ENCODE measurements at places on chromosomes 12 and 14.

DNA sequence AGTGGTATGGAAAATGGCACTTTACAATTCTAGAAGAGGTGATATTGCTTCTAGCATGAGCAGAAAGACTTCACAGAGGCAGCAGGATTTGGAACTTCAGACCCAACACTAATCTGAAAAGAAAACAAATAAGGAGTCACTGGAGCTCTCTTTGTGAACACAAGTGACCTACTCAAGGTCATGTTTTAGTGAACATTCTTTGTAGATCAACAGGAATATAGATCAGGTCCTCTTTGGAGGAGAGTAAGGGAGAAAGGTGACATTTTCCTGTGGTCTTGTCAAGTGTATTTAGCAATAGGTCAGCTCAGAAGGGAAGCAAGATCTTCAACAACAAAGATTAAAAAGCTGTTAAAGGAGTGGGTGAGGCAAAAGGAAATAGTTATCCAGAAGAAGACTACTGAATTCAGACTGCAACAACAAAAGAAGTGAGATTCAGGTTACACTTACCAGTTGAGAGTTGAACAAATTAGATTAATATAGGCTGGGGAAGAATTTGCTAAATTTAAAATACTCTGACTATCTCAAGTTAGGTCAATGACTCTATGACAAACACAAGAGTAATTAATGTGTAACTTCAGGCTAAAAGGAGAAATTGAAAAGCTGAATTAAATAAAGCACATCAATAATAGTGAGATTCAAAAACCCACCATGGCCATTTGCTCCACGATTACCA is 528.2 kb downstream of the RPS29 start:
- no peak for DNase-seq

DNA sequence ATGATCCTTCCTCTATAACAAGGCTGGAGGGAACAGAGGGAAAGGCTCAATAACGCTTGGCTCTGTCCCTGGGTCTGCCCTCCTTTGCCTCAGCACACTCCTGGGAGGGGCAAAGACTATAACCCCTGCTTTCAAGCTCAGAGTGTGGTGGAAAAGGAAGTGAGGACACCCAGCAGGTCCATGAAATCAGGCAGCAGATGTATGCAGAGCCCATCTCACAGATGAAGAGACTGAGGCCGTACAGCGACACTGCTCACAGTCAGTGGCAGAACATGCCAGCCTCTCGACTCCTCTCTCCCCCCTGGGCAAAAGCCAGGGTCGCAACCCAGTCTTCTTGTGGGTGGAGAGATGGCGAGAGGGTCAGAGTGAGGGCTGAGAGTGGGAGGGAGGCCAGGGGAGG is 39.8 kb downstream of the SLC6A12 start:
- no peak for DNase-seq

GRCh38 chr14:51327376-51327775 is 87.3 kb downstream of the TMX1 start:
- DNase-seq: peak; percentile 29

- DNase-seq: no peak
Observed at GRCh38 chr12:78732481-78732880, 132.1 kb upstream of the SYT1 start.

DNA sequence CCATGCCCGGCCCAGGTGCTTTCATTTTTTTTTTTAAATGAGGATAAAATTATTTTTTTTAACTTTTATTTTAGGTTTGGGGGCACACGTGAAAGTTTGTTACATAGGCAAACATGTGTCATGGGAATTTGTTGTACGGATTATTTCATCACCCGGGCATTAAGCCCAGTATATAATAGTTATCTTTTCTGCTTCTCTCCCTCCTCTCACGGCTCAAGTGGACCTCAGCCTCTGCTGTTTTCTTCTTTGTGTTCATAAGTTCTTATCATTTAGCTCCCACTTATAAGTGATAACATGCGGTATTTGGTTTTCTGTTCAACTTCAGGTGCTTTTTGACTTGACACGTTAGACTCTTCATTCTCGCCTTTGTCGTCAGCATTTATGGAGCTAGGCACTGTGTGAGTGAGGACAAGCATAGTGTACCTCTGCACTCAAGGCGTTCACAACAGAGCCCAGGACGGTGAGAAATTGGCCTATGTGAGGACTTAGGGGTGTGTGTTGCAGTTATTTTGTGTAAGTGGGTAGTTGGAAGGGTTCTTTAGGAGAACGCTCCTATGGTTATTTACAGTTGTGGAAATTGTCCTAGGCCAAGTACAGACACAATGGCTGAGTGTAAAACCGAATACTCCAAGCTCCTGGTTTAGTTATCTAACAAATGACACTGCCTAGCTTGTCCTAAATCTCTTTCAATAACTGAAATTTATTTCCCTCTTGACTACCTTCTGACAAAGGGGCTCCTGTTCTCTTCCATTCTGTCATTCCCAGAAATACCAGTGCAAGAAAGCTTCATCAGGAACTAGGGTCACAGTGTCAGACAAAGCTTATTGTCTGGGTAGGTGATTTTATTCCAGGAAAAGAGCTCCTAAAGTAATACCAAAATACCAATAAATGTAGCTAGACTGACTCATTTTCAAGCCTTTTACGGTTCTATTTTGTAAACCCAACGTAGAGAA is 200.5 kb upstream of the PRICKLE1 start:
- DNase-seq: no peak

DNA sequence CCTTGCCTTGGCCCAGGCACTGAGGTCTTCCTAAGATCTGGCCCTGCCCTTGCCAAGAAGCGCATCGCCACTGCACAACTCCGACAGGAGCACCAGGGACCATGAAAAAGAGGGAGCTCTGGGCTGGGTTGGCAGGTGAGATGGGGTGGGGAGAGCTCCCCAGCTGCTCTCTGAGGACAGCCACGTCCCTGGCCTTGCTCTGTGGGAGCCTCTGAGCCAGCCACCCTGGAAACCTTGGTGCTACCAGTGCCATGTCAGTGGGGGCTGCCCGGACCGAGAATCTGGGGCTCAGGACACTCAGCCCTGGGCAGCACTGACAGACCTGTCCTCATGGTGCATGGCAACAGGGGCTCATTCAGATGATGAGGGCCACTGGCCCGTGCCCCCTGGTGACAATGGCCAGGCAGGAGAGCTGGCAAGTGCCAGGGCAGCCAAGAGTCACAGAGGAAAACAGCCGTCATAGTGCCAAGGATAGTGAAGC is 134.8 kb downstream of the ZFP36L1 start:
- no peak for DNase-seq

DNA sequence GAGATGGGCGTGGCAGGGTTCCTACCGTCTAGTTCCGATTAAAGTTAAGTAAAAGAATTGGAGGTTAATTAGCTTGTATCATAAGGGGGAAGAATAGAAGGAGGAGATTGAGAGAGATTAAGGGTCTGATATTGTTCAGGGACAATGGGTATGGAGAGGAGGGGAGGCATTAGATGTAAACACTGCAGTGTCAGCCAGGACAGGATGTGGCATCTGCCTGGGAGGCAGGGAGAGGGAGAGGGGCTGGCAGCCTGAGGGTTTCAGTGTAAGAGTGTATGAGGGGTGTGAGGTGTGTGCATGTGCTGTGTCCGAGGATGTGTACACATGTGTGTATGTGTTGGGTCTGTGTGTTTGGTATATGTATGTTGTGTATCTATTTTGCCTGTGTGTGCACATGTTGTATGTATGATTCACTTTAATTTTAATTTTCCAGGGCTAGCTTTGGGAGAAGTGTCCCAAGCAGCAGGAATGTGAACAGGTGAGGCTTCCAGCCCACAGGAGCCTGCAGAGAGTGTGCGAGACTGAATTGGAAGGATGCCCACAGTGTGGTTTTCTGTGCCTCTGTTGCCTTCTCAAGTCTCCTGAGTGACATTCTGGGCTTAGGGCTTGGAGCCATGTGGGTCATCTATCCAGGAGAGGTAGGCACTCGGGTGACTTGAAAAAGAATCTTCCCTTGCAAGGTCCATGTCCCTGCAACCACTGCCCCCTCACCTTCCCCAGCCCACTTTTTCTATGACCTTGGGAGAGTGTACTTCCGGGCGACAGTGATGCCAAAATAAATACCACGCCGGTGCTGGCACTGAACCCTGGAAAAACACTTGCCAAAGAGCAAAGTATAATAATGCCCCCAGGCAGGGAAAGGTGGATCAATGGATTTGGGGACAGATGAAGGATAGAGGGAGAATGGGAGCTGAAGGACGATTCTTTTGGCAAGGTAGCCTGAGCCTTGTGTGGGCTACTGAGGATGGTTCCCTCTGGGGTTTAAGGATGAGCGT is 36.8 kb upstream of the DCD start:
- no peak for DNase-seq

DNA sequence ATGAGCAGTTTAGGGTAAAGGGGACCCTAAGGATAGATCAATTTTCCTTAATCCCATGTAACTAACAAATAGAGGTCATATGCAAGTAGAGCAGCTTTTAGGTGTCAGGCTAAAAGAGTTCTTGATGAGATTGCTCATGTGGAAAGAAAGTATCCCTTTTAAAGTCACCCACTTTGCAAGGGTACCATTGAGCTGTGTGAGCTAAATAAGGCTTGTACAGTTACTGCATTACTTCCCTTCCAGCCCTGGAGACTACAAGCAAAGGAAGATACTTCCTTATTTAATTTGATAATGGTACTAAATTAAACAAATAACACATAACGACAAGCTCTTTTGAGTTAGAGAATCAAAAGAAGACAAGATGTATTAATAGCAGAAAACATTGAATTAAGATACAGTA is 191.7 kb downstream of the TMX1 start:
- no peak for DNase-seq

DNA sequence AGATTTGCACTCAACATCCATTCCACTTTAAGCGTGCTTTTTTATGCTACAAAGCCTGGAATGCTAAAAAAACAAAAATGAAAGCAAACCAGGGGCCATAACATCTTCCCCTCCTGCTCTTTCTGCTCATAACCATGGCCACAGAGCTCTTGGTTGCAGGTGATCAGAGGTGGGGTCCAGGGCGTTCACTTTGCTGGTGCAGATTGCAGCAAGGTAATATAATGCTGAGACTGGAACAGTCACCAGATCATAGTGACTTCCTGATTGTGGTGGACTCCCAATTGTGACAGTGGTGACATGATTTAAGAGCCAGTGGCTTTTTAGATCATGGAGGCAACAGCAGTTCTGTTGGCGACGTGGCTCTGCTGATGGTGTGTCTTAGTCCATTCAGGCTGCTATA is 115.0 kb upstream of the CPM start:
- no peak for DNase-seq

- peak; percentile 86 for DNase-seq
Observed at GRCh38 chr12:93813972-93814821, 137.0 kb downstream of the CRADD start.

- no peak for DNase-seq
Observed at GRCh38 chr14:38611928-38612327, 356.0 kb upstream of the CLEC14A start.

- DNase-seq: no peak
Observed at GRCh38 chr14:35386673-35387125, 17.9 kb downstream of the NFKBIA start.

GRCh38 chr12:52826611-52827498 is 7.3 kb downstream of the KRT79 start:
- no peak for DNase-seq

- DNase-seq: no peak
Observed at GRCh38 chr12:30092983-30093617, 309.4 kb upstream of the TMTC1 start.

GRCh38 chr14:48735607-48736006 is 850.6 kb downstream of the RPS29 start:
- DNase-seq: no peak

DNA sequence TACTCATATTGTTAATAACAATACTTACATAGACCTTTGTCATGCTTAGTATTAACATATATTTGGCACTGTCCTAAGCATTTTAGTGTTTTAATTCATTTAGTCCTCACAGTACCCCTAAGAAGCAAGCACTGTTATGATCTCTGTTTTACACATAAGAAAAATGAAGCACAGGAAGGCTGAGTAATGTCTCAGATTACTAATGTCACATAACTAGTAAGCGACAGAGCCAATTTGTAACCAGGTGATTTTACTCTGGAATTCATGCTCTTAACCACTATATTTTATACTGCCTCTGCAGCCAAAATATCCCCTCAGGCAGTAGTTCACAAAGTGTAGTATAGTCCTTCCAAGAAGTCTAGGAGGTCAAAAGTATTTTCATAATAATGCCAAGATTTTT is 20.3 kb downstream of the TMEM253 start:
- DNase-seq: no peak

DNA sequence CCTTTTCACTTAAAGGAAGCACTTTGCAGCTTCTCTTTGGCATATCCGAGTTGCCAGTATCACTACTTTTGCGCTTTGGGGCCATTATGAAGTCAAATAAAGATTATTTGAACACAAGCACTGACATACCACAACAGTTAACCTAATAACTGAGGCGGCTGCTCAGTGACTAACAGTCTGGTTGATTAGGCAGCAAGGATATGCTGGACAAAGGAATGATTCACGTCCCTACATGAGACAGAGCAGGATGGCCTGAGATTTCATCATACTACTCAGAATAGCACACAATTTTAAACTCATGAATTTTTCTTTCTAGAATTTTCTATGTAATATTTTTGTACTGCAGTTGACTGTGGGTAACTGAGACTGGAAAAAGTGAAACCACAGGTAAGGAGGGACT is 56.9 kb upstream of the E2F7 start:
- DNase-seq: no peak

GRCh38 chr12:52673713-52674432 is 6.3 kb downstream of the KRT1 start:
- DNase-seq: no peak

DNA sequence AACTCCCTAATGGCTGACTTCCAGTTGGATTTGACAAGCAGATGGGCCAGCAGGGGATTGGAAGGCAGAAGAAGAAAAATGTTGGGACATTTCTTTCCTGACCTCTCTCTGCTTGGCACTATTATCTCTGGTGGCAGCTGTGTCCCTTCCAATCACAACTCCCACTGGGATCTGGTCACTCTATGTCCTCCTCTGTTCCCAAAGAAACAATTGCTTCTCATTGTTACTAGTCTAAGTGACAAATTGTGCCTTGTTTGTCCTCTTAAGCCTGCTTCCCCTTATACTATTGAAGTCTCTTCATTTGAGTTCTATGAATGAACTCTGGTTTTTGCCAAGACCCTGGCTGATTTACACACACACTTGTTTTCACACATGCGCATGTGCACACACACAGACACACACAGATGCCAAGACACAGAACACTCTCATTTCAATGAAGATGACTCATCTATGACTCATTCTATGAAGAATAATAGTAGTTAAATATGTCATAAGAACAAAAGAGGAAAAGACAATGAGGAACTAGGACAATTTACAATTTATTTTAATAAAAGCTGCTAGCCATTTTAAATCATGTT is 83.0 kb upstream of the FAR2 start:
- peak; percentile 32 for DNase-seq

DNA sequence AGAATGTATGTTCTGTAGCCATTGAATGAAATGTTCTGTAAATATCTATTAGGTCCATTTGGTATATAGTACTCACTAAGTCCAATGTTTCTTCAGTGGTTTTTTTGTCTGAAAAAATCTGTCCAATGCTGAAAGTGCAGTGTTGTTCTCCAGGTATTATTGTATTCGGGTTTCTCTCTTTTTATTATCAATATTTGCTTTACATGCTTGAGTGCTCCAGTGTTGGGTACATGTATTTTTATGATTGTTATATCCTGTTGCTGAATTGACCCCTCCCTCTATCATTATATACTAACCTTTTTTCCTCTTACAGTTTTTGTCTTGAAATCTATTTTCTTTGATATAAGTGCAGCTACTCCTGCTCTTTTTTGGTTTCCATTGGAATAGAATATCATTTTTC is 382.2 kb downstream of the CCER1 start:
- DNase-seq: no peak

GRCh38 chr12:31928246-31929026 is 30.8 kb upstream of the RESF1 start:
- no peak for DNase-seq

Data from muscle of leg (tissue), 16 donors.